BE2C (cell line): ENCODE measurements at places on chromosomes 5 and 9.

DNA sequence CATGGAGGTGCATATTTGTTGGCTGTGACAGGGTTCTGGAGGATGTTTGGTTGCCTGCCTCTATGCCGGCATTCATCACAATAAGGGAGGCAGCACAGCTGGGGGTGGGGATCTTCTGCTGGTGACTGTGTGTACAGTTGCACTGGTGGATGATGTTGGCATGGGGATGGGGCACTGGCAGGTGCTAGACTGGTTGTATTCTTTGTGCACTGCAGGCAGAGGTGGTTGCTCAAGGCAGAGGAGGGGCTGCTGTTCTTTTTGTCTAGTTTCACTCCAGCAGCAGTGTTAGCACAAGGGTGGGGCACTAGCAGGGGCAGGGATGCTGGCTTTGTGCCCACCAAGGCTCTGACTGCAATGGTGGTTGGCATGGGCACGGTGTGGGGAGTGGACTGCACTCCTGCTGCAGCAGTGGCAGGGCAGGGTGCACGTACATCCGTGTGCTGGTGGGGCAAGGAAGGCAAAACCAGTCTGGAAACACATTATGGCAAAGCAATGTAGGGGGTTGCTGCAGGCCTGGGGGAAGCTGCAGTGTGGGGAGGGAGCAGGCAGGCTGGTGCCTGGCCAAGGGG, 69.3 kb downstream of the ISOC1 start:
- no peak for DNase-seq

- peak; percentile 16 for DNase-seq
Measured at GRCh38 chr9:21559402-21560280, 77.5 kb upstream of the IFNE start.

GRCh38 chr5:133661389-133661788, 49.0 kb upstream of the FSTL4 start:
- DNase-seq, result no peak

DNA sequence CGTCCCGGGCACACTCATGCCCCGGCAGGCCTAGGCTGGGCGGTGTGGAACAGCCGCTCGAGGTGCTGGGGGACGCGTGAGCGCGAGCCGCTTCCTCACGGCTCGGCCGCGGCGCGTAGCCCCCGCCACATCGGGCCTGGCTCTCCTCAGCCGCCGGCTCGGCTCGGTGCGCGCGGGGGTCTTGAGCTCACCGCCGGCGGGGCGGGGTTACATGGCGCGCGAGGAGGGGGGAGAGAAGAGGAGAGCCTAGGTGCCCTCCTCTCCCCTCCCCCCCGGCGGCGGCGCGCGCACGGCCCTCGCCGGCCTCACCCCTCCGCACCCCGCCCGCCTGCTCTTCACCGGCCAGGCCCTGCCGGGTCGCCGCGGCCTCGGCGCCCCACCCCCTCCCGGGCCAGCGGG, 7.7 kb downstream of the RANBP6 start:
- peak; percentile 94 for DNase-seq

- DNase-seq, result no peak
Measured at GRCh38 chr5:91092859-91093783, 290.0 kb downstream of the ARRDC3 start.

DNA sequence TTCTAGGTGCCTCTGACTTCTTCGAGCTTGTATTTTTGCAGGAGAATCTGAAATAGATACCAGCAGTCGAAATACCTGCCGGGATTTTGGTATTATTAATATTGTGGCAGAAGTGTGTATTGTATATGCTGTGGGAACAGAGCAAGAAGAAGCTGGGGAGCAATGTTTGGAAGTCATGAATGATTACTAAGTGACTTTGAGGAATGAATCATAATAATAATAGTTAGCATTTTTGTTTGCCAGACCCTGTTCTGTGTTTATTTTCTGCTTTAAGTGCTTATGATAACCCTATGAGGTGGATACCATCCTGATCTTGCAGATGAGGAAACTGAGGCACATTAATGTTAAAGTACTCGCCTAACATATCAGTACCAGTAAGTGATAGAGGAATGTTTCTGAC, 32.4 kb downstream of the RAB24 start:
- no peak for DNase-seq

- DNase-seq, result no peak
Measured at GRCh38 chr9:125272697-125273096, 11.1 kb downstream of the GAPVD1 start.

DNA sequence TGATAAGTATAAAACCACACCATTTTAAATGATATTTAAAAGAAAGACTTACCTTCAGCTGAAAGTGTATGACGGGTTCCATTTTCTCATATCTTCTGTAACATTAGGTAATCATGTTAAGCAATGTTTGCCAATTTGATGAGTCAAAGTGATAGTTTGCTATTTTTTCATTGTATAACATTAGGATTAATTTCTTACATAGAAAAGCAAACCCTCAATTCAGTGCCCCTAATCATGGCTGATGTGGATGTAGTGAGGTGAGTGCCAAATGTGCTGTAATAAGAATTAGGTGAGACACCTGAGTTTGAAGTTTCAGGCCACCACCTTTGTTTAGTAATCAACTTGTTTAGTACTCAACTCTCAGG, 68.0 kb downstream of the UNC13B start:
- DNase-seq, result no peak

- no peak for DNase-seq
Measured at GRCh38 chr5:152259702-152260101, 145.4 kb downstream of the NMUR2 start.

DNA sequence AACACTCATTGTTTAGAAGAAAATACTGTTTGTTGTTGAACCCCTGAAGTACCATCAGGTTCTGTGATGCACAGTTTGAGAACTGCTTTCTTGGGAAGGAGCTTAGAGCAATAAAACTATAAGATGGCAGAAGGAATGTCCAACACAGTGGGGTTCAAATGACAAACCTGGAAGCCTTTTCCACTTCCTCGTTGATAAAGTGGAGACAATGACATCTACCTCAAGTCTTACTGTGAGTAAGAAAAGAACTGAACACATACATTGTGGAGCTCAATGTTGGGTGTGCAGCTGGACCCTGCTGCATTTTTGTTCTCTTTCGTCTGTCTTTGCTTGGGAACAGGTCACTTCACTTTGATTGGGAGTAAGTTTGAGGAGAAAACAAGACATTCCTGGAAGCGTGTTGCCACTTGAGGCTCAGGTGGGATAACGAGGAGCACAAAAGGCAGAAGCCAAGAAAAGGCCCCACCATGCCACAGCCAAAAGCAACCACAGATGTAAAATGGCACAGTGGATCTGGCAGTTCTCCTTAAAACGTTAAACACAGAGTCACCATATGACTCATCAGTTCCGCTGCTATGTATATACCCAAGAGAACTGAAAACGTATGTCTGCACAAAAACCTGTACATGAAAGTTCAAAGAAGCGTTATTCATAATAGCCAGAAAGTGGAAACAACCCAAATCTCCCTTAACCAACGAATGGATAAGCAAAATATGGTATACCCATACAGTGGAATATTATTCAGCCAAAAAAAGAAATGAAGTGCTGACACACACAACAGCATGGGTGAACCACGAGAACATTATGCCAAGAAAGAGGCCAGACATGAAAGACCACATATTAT, 42.9 kb upstream of the SUB1 start:
- DNase-seq, result no peak

DNA sequence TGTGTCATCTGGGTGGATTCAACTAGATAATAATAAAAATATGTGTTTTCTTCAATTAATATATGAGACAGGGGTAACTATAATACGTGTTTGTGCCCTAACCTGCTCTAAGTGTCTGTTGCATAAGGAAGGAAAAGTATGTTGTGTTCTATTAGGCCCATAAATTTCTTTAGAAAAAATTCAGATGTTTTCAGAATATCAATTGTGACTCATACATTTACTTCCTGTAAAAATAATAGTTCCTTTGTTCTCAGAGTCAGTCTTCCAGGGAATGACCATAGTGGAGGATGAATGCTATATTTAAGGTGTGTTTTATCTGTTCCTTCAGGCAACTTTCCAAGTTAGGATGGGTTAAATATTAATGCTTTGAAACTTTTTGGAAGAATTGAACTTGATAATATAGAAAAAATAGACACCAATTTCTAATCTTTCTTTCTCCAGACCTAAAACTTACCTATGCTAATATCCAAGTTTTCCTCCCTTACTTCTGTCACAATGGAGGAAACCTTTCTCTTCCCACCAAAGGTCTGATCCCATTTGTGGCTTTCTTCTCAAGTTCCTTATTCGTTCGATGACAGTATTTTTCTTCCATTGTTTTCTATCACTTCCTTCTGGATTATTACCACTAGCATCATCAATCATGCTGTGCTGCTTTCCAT, 49.9 kb downstream of the ISL1 start:
- no peak for DNase-seq

GRCh38 chr5:174589011-174589410, 135.4 kb upstream of the MSX2 start:
- DNase-seq, result no peak

DNA sequence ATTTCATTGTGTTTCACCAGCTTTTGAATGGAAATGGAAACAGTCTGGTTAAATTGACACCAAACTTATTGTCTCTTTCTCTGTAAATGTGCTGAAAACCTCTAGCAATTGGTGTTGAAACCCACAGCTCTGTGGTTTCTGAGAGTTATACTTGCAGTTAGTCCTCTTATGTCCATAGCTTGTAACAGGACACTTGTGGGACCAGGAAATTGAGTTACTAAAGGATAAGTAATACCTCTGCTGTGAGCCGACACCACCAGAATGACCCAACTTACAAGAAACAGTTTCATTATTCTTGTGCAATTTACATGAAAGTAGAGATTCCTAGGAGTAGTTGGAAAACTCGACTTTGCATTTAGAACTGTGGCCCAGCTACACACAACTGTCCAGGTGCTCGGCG, 191.5 kb downstream of the CFAP90 start:
- no peak for DNase-seq

DNA sequence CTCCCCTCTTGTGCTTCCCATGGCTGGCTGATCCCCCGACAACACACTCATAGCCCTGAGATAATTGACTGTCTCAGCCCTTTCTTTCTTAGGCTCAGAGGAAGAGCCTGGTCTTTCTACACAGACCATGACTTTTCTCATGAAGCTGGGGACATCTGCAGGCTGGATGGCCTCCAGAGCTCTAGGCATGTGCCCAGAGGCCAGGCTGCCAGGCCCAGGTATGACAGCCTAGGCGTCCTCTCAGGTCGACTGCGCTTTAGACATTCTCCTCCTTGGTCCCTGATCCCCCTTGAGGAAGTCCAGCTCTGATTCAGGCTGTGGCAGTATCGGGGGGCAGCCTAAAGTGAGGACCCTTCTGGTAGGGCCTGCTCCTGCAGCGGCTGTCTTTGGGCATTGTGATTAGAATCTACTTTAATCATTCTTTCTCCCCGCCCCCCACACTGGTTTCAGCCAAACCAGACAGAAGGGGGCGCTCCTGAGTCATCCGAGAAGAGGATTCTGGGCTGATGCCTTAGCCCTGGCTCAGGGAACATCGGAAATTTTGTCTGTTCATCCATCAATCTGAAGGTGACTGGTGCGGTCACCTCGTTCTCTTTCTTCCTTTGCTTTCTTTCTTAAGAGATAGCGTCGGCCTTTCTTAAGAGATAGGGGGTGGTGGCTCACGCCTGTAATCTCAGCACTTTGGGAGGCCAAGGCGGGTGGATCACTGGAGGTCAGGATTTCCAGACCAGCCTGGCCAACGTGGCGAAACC, 66.5 kb upstream of the HSPA9 start:
- DNase-seq, result peak; percentile 89

- no peak for DNase-seq
Measured at GRCh38 chr9:130668659-130669058, 4.3 kb downstream of the PRDM12 start.

- no peak for DNase-seq
Measured at GRCh38 chr5:58327289-58327688, 132.6 kb downstream of the PLK2 start.

- DNase-seq, result no peak
Measured at GRCh38 chr9:3760031-3760430, 234.2 kb upstream of the RFX3 start.

DNA sequence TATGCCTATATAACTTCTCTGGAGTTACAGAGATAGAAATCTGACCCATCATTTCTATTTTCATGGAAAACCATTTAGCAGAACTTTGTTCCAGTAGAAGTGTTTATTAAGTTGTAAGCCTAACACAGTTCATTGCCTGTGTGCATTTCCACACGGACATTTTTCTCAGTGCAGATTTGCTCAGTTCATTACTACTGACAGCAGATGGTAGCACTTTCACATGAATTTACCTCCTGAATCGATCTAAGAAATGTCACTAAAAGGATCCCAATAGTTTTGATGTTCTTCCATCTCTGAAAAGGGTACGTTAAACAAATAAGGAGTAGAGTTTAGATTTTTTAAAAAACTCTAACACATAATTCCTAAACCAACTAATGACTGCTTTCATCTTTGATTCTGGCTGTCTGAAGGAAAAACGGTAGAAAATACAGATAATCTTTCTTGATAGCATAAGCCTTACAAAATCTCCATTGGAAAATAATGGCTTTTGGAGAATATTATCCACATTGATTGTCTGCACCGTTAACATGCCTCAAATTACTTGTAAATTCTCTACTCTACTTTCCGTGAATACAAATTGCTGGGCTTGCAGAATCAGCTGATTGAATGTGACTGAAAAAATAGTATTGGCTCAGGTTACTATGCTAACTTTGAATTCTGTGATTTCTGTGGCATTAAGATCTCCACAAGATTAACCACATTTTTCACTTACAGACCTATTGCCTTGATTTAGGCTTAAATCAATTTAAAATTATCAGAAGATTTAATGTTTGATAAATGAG, 33.1 kb downstream of the RPS23 start:
- no peak for DNase-seq

- no peak for DNase-seq
Measured at GRCh38 chr5:164688437-164688836, 1183.0 kb downstream of the MAT2B start.

GRCh38 chr9:109391176-109391575, 70.3 kb upstream of the EPB41L4B start:
- DNase-seq, result no peak

GRCh38 chr9:128903871-128904620, 16.7 kb upstream of the PHYHD1 start:
- no peak for DNase-seq
